Camera-type eye (tissue), 1 donor: ENCODE measurements at places on chromosomes 2 and 18. TPM values are rescaled to one million over a fixed set of nuclear protein-coding genes. Genes with fewer than 3 reads are reported as not detected.

LIMS4 gene
- total RNA-seq, result not detected

C2orf92 gene
- 16.2 TPM for total RNA-seq

ACADL gene
- 3.7 TPM for total RNA-seq

ITGAV gene
- total RNA-seq, result 246 TPM

HTRA2 gene
- total RNA-seq, result 30.6 TPM

GATA6 gene
- total RNA-seq, result 0.88 TPM
